C1 segment of cervical spinal cord (tissue), 14 donors: ENCODE measurements at places on chromosomes 1 and 21.

DNA sequence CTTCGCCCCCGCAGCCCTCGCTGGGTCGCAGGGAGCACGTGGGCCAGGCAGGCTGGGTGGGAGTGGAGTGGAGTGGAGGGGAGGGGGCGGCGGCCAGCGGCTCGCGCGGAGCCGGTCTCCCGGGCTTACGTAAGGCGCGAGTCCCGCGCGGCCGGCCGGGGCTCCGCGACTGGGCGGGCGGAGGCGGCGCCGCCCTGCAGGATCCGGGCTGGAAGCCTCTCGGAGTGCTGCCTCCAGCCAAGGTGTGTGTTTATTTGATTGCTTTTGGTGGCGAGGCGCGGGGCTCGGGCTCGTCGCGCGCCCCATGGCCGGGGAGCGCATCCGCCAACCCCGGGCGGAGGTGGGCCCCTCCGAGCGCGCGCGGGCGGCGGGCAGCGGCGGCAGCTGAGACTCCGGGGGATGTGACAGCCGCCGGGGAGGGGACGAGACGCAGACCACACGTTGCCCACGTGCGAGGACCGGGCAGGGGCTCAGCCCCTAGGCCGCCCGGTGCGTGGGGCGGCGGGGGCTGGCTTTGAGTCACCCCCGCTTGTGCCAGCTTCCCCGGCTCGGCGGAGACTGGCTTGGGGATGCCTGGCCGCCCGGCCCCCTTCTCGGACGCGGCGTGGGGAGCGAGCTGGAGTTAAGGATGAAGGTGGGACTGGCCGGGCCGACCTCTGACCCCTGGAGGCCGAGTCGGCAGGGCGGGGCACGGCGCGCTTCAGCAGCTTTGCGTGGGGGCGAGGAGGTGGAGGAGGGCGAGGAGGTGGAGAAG lies 402 bp upstream of the AK4 start:
- no peak for DNase-seq

DNA sequence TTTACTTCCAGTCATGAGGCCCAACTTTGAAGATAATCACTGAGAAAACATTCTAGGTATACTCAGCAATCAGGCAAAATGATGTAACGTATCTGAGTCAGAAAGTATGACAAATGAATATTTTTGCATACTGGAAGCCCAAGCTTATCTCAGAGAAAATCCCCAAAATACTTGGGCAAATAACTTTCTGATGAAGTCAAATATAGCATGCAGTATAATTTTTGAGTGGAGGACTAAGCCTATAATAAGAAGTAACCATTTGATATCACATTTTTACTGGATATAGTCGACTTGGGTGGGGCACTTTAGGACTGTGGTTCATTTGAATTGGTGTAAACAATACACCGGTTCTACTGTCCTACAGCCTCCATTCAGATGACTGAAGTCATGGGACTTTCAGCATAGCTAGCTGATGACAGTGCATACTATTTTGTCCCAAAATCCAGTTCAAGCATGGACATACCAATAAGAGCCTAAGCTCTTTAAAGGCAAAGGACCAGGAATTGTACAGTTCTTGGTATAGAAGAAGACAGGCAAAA lies 2.3 kb upstream of the GADD45A start:
- no peak for DNase-seq

DNA sequence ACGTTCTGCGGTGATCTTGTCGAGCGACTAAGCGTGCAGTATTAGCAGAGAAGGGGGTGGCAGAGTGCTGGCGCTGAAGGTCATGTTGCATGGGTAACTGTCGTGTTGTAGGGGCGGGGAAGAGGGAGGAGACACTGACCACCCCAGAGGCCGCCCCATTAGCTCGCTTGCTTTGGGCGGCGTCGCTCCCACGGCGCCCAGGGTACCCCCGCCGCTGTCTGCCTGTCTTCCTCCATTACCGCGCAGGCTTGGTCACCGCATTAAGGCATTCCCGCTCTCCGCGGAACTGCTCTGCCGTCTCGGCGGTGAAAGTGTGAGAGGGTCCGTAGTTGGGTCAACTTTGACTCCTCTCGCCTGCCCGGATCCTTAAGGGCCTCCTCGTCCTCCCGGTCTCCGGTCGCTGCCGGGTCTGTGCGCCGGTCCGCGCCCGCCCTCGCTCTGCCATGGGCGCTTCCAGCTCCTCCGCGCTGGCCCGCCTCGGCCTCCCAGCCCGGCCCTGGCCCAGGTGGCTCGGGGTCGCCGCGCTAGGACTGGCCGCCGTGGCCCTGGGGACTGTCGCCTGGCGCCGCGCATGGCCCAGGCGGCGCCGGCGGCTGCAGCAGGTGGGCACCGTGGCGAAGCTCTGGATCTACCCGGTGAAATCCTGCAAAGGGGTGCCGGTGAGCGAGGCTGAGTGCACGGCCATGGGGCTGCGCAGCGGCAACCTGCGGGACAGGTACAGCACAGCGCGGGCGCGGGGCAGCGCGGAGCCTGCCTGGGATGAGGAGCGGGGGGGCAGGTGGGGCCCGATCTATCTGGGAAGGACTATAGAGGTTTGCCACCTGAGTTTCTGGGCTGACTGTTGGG lies at the start of gene MTARC2:
Gene MTARC2 (plus strand): TSS at position 234 of the 846 bp plus-strand sequence. CDS start 210 bp downstream, at position 444.
- peak; percentile 19 for DNase-seq

- DNase-seq, result no peak
These were observed 1419.4 kb downstream of the KCNT2 start for GRCh38 chr1:195188821-195189220.

DNA sequence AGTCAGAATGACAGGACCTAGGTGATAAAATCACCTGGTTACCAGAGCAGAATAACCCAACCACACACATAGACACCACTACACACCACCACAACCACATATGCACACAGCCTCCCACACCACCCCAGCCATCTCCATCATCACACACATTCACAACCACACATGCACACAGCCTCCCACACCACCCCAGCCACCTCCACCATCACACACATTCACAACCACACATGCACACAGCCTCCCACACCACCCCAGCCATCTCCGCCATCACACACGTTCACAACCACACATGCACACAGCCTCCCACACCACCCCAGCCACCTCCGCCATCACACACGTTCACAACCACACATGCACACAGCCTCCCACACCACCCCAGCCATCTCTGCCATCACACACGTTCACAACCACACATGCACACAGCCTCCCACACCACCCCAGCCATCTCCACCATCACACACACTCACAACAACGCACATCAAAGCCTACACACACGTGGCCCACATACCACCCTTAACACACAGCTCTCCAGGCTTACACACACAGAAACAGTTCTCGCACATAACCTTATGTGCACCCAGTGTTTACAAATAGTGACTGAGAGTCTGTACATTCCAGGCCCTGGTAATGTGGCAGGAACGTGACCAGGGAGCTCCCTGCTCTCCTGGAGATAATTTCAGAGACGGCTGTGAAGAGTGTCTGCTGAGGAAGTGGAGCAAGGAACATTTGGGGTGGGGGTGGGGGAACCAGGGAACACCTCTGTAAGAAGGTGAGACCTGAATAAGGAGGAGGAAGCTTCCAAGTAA lies 3.3 kb upstream of the GJB3 start:
- DNase-seq, result no peak

- no peak for DNase-seq
These were observed 472.2 kb downstream of the MATN1 start for GRCh38 chr1:30250984-30251850.

GRCh38 chr1:180616439-180616838 lies 15.4 kb upstream of the XPR1 start:
- no peak for DNase-seq

GRCh38 chr1:24714859-24715520 lies 30.3 kb upstream of the CLIC4 start:
- peak; percentile 89 for DNase-seq
